Activated naive CD8-positive, alpha-beta T cell treated with anti-CD3 and anti-CD28 coated beads for 36 hours (primary cell): ENCODE measurements at places on chromosomes 5 and 9. TPM values are rescaled to one million over a fixed set of nuclear protein-coding genes. Genes with fewer than 3 reads are reported as not detected.

DNA sequence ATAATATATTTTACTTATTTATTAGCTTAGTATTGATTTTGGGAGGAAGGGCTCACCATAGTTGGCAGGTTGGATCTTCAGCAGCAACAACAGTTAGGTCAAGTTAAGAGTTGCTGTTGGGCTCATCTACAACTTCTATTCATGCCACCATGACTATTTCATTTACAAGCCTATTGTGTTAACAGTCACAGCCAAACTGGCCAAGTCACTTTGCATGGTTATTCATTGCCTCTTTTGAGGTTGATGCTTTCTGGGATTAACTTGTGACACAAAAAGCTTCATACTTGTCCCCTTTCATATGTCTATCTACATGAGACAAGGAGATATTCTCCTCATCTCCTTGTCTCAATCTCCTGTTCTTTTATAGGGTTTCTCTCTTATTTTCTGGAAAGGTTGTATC is 98.3 kb downstream of the WDR70 start:
- no peaks in the 10 kb centered on the region for H3K27me3 ChIP-seq
- no peak for DNase-seq
- no peak overlapping the region for H3K4me3 ChIP-seq
- H3K4me1 ChIP-seq, result no peaks in the 10 kb centered on the region

GRCh38 chr9:129602598-129603415 is 18.1 kb downstream of the C9orf50 start:
- H3K27me3 ChIP-seq, result peaks cover 9% of the 10 kb centered on the region
- no peak overlapping the region for H3K4me3 ChIP-seq
- peaks cover 29% of the 10 kb centered on the region for H3K4me1 ChIP-seq
- DNase-seq, result no peak

GRCh38 chr5:80933036-80933435 is 27.1 kb upstream of the RASGRF2 start:
- peaks cover 1% of the 10 kb centered on the region for H3K4me1 ChIP-seq
- no peaks in the 10 kb centered on the region for H3K36me3 ChIP-seq
- no peaks in the 10 kb centered on the region for H3K27me3 ChIP-seq
- H3K27ac ChIP-seq, result no peak overlapping the region

DNA sequence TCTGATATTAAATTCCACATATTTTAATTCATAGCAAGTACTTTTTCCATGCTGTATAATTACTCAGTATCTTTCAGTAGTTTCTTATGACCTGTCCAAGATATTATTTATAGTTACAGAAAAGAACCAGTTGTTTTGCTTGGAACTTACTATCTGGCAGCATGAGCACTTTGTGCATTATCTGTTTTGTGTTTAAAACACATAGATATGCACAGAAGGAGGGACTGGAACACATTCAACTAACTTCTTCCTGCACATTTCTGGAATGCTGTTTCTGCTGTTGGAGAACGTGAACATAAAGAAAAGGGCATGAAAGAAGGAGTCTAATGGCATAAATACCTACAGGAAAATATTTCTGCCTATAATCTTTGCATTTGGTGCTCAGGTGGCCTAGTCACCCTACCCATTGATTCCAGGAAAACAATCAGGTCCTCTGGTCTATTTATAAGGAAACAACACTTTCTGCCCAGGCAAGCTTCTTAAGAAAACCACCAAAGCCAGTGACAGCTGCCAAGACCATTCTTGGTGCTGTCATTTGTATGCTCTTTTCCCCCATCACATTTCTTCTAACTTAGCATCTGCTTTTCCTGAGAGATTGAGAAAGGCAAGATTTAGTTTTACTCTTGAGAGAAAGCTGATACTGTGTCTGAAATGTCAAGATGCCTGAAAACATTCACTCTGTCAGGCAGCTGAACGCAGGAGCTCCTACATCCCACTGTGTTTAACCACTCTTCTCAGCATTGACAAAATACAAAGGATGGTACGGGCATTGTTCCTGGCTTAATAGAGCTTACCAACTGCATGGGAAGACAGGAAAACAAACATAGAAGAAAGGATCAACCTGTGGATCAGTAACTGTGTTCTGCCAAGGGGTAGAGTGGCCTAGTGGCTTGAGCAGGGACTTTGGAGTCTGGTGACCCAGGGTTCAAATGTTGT is 40.3 kb downstream of the RAB3C start:
- H3K4me1 ChIP-seq, result no peaks in the 10 kb centered on the region
- peaks cover 4% of the 10 kb centered on the region for H3K27me3 ChIP-seq
- H3K36me3 ChIP-seq, result no peaks in the 10 kb centered on the region
- H3K4me3 ChIP-seq, result no peak overlapping the region
- H3K27ac ChIP-seq, result no peak overlapping the region

- DNase-seq, result no peak
- H3K36me3 ChIP-seq, result no peaks in the 10 kb centered on the region
- H3K4me3 ChIP-seq, result no peak overlapping the region
- no peak overlapping the region for H3K27ac ChIP-seq
- no peaks in the 10 kb centered on the region for H3K4me1 ChIP-seq
Observed at GRCh38 chr5:124034083-124034700, 522.2 kb downstream of the CSNK1G3 start.

DNA sequence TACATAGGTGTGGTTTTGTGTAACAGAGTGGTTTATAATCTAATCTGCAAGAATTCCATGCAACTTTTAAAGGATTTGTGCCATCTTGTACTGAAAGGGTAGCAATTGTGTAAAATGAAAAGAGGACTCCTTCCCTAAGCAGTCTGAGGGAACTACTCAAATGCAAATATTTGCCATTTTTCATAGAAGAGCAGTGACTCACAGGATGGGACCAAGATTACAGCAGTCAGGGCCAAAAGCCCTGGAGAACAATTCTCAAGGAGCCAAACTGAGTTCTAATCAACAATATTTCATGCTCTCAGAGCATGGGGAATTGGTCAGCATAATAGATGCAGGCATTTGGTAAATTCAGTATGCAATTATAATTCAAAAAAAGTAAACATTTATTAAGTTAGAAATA is 495.8 kb downstream of the CHSY3 start:
- peaks cover 5% of the 10 kb centered on the region for H3K27me3 ChIP-seq
- no peaks in the 10 kb centered on the region for H3K36me3 ChIP-seq
- no peaks in the 10 kb centered on the region for H3K4me1 ChIP-seq
- no peak overlapping the region for H3K4me3 ChIP-seq
- H3K27ac ChIP-seq, result no peak overlapping the region

DNA sequence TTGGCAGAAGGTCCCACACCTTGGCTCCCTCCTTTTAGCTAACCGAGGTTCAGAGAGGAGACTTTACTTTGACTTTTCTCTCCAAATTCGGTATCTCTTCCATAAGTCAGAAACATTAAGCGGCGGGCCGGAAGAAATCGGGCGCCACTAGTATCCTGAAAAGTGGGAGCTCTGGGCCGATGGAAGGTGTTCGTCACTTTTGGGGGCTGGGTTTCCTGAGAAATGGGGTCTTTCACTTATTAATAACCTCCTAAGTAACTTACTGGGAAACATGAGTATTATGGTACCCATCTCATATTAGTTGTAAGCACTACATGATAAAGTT is 716 bp downstream of the STX17 start:
- no peak for DNase-seq
- H3K4me3 ChIP-seq, result peak overlapping the region; percentile 97
- peaks cover 3% of the 10 kb centered on the region for H3K27me3 ChIP-seq
- H3K27ac ChIP-seq, result peak overlapping the region; percentile 96
- H3K4me1 ChIP-seq, result peaks cover 34% of the 10 kb centered on the region

GRCh38 chr5:104594850-104595249 is 1032.3 kb upstream of the NUDT12 start:
- H3K36me3 ChIP-seq, result no peaks in the 10 kb centered on the region
- no peak overlapping the region for H3K4me3 ChIP-seq
- no peaks in the 10 kb centered on the region for H3K4me1 ChIP-seq
- H3K27me3 ChIP-seq, result no peaks in the 10 kb centered on the region
- no peak for DNase-seq

DNA sequence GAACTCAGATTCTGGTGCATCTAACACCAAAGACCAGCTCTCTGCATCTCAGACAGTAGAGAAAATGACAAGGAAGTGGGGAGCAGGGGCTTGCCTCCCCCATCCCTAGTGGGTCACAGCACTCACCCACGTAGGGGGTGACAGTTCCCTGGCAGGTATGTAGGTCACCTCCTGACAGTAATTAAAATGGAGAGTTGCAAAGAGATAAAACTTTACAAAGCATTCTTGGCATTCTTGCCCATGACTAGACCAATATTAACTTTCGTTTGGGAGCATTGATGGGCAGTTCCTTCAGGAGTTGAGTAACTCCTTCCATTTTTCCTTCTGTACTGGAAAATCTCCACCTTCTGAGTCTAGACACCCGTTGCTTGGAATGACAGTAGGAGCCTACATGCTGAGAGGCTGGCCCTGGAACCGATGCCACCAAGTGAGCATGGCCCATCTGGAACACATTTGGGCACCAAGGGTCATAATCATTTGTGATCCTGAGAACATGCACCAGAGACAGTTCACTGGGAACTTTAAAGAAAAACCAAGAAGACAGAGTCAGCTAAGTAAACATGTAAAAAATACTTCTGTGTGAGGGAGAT is 81.5 kb upstream of the MSX2 start:
- no peaks in the 10 kb centered on the region for H3K36me3 ChIP-seq
- no peaks in the 10 kb centered on the region for H3K27me3 ChIP-seq
- no peak overlapping the region for H3K4me3 ChIP-seq
- no peaks in the 10 kb centered on the region for H3K4me1 ChIP-seq

GRCh38 chr5:170297589-170298462 is at the start of gene LCP2:
TSS of gene LCP2 (minus strand) at chr5:170297777. CDS start at chr5:170297611, 166 bp downstream.
- H3K4me3 ChIP-seq, result peak within 1 kb of the TSS; percentile 99
- peak within 1 kb of the TSS; percentile 99 for H3K27ac ChIP-seq
- H3K4me1 ChIP-seq, result peaks cover 62% of the 10 kb centered on the region
- DNase-seq, result peak; percentile 67
- no peaks in the 10 kb centered on the region for H3K27me3 ChIP-seq

GRCh38 chr9:6272229-6272598 is 56.0 kb upstream of the TPD52L3 start:
- H3K4me3 ChIP-seq, result no peak overlapping the region
- no peaks in the 10 kb centered on the region for H3K36me3 ChIP-seq
- no peak for DNase-seq
- H3K4me1 ChIP-seq, result no peaks in the 10 kb centered on the region
- H3K27me3 ChIP-seq, result peaks cover 5% of the 10 kb centered on the region

- H3K36me3 ChIP-seq, result no peaks in the 10 kb centered on the region
- no peaks in the 10 kb centered on the region for H3K27me3 ChIP-seq
- no peak for DNase-seq
- no peak overlapping the region for H3K27ac ChIP-seq
- no peaks in the 10 kb centered on the region for H3K4me1 ChIP-seq
Observed at GRCh38 chr5:77011498-77011897, 18.7 kb upstream of the AGGF1 start.

DNA sequence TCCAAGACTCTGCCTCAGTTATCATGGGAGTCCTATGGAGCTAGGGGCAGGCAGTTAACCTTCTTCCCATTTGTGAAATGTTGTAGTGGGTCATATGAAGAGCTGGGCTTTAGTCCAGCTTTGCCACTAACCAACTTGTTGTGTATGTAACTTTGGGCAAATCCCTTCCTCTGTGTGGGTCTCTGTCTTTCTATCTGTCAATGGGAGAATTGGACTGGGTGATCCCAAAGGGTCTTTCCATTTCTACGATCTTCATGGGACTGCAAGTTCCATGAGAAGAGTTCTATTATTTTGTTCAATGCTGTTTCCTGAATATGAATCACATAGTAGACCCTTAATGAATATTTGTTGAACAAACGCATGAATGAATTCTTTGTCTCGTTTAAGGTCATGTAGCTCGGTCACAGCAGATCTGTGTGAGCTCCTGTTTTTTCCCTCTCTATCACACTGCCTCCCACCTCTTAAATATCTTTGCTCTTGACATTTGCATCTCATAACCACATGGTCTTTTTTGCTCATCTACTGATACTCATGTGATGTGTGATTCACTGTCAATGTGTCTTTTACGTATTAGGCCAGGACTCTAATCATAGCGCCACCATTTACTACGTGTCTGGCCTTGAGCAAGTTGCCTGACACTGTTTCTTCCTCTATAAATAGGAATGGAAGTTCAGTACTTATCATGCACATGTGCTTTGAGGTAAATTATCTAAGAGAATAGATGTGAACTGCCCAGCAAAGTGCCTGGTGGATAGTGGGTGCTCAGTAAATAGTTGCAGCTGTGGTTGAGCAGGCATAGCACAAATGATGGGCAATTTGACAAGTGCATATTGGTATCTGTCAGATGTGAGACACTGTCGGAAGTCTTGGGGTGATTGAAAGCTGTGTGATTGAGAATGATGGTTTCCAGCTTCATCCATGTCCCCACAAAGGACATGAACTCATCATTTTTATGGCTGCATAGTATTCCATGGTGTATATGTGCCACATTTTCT is 37.4 kb downstream of the PTTG1 start:
- H3K27ac ChIP-seq, result peak overlapping the region; percentile 81
- peaks cover 49% of the 10 kb centered on the region for H3K4me1 ChIP-seq
- peaks cover 1% of the 10 kb centered on the region for H3K36me3 ChIP-seq
- peaks cover 6% of the 10 kb centered on the region for H3K27me3 ChIP-seq
- no peak overlapping the region for H3K4me3 ChIP-seq
- no peak for DNase-seq

DNA sequence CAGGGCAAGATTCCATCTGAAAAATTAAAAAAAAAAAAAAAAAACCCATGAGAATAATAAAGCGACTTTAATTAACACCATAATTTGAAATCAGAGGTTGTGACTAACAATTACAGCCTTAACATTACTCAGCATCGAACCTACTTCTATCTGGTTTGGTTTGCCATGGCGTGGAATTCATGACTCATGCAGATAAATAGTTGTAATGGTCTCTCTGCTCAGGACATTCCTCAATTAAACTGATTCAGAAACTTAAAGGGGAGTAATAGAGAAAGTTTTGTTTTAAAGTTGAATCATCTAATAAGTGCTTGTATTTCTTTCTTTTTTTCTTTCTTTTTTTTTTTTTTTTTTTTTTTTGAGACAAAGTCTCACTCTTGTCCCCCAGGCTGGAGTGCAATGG is 135.5 kb downstream of the SPATA31D1 start:
- no peak overlapping the region for H3K27ac ChIP-seq
- H3K36me3 ChIP-seq, result no peaks in the 10 kb centered on the region
- no peaks in the 10 kb centered on the region for H3K27me3 ChIP-seq
- DNase-seq, result no peak

- no peak overlapping the region for H3K4me3 ChIP-seq
- H3K36me3 ChIP-seq, result no peaks in the 10 kb centered on the region
- no peaks in the 10 kb centered on the region for H3K4me1 ChIP-seq
- H3K27me3 ChIP-seq, result peaks cover 43% of the 10 kb centered on the region
Observed at GRCh38 chr5:173208296-173208695, 26.7 kb downstream of the NKX2-5 start.

GRCh38 chr5:67435032-67435431 is 238.4 kb upstream of the CD180 start:
- DNase-seq, result no peak
- H3K27me3 ChIP-seq, result no peaks in the 10 kb centered on the region
- no peak overlapping the region for H3K27ac ChIP-seq
- no peak overlapping the region for H3K4me3 ChIP-seq
- no peaks in the 10 kb centered on the region for H3K4me1 ChIP-seq
- H3K36me3 ChIP-seq, result no peaks in the 10 kb centered on the region

GRCh38 chr5:75405296-75405695 is 68.3 kb downstream of the HMGCR start:
- no peak overlapping the region for H3K4me3 ChIP-seq
- DNase-seq, result no peak
- H3K27ac ChIP-seq, result no peak overlapping the region
- no peaks in the 10 kb centered on the region for H3K27me3 ChIP-seq
- H3K4me1 ChIP-seq, result peaks cover 5% of the 10 kb centered on the region

Gene SELENOP
- not detected for total RNA-seq

Gene ENHO
- not detected for total RNA-seq

Gene CDH9
- not detected for total RNA-seq

Gene PCDHA1
- not detected for total RNA-seq

Gene TMC1
- not detected for total RNA-seq

Gene EQTN
- total RNA-seq, result not detected

Gene RNF180
- not detected for total RNA-seq

Gene PCDHGA11
- total RNA-seq, result 0.06 TPM

Gene SVEP1
- total RNA-seq, result not detected
